Activated CD4-positive, CD25-positive, alpha-beta regulatory T cell treated with anti-CD3 and anti-CD28 coated beads, Interleukin-2, amount 50 U/mL, for 72 hours (primary cell): ENCODE measurements at places on chromosomes 5 and 9.

- no peak for DNase-seq
Measured at GRCh38 chr9:87180361-87180760, 233.1 kb upstream of the GAS1 start.

DNA sequence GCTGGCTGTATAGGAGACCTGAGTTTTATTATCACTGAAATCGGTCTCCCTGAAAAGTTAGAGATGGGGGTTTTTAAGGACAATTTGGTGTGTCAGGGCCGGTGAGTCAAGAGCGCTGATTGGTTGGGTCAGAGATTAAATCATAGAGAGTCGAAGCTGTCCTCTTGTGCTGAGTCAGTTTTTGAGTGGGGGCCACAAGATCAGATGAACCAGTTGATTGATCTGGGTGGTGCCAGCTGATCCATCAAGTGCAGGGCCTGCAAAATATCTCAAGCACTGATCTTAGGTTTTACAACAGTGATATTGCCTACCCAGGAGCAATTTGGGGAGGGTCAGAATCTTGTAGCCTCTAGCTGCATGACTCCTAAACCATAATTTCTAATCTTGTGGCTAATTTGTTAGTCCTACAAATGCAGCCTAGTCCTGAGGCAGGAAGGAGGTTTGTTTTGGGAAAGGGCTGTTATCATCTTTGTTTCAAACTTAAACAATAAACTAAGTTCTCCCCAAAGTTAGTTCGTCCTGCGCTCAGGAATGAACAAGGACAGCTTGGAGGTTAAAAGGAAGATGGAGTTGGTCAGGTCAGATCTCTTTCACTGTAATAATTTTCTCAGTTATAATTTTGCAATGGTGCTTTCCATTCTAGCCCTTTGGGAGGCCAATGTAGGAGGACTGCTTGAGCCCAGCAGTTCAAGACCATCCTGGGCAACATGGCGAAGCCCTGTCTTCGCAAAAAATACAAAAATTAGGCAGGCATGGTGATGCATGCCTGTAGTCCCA lies 31.6 kb upstream of the RFK start:
- DNase-seq = no peak

DNA sequence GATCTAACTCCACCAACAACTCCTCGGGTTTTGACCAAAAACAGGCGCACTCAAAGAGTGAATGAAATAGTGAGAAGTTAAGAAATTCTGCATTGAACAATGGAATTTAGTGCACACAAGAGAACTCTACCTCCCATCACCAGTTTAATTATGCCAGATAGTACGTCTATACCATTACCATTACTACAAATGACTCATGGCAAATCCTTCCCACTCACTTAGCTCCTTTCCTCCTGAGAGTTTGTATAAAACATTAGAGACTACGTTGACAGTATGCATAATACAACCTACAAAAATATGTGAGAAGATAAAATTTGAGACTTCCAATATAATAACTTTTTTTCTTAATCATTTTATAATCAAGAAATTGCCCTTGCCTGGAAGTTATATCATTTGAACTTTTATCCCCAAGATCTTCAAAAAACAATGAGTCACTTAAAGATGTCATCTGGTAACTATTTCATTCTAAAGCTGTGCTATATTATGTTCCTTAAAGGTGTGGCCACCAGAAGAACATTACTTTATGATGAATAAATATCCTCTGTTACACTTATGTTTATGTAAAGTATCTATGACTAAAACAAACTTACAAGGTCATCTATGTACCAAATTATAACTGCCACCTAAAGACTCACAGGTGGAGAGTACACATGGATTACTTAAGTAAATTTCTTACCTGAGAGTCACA lies 297.9 kb upstream of the PTGER4 start:
- DNase-seq = no peak

DNA sequence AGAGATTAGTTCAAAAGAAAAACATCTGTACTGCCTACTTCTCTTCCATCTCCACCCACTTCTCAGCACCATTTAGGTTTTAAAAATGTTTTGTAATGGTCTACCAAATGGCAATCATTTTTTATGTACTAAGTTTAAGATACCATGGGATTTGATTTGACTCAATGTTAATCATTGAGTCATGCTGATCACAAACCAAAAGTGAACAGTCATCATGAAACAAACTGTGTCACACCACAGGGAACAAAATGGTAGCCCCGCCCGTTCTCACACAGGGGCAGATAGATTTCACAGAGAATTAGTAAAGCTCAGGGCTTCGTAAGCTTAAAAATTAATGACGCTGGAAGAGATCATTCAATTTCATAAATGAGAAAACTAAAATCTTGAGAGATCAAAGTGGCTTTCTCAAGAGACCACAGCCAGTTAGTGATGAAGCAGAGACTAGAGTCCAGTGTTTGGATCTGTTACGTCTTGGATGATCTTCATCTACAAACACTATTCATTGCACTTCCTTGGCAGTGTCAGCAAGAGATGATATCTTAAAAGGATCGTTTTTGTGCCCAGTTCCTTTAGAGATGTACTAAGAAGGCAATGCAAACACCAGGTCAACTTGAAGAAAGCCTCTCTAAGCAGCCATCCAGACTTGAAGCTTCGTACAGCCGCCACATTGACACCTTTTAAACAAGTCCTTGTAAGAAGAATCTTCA lies 33.9 kb upstream of the TRIO start:
- DNase-seq = no peak

DNA sequence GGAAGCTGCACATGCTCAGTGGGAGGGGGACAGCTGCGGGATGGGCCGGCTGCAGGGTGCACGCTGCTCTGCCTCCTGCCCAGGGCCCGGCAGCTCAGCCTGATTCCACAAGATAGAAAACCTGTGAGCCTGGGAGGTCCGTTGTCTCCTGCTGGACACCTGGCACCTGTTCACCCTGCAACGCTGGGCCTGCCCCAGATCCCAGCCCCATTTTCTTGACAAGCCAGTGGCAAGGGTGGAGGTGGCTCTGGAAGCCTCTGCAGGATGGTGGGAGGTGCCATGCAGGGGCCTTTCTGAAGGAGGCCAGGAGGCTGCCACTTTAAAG lies 68.1 kb upstream of the RNF130 start:
- no peak for DNase-seq

DNA sequence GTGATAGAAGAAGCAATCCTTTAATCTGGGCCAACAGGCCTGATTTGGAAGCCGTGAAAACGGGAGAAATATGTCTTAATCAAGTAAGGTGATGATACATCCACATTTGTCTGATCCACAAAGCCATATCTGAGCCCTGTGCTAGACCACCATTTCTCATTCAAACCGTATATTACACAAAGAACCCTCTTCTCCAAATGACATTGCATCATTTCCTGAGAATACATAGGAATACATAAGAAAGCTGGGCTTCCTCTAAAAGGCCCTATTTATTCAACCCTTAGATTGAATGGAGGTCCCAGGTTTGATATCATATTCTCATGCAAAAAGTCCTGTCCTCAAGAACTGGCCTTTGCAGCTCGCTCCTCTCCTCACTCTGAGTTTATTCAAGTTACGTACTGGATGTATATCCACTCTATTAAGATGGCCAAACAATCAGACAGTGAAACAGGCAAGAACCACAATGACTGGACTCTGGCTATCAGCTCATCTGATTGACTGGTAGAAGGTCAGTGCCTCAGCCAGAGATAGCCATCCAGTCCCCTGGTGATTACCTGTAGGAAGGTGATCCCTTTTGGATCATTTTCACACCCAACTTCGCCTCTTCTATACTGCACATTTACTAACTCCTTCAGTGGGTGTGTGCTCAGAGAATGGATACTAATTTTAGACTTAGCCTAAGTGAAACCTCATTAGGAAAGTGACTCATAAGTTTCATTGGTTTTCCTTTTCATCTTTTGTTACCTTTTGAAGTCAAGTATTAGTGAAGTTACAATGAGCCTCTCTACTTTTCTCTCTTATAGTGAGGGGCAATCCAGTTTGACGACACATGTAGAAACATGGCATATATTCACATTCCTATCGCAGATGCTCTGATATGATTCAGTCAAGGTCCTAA lies 167.6 kb upstream of the WWC1 start:
- no peak for DNase-seq

- no peak for DNase-seq
Measured at GRCh38 chr5:123610209-123610608, 98.2 kb downstream of the CSNK1G3 start.

- DNase-seq = no peak
Measured at GRCh38 chr5:101637599-101637998, 658.5 kb downstream of the SLCO4C1 start.

DNA sequence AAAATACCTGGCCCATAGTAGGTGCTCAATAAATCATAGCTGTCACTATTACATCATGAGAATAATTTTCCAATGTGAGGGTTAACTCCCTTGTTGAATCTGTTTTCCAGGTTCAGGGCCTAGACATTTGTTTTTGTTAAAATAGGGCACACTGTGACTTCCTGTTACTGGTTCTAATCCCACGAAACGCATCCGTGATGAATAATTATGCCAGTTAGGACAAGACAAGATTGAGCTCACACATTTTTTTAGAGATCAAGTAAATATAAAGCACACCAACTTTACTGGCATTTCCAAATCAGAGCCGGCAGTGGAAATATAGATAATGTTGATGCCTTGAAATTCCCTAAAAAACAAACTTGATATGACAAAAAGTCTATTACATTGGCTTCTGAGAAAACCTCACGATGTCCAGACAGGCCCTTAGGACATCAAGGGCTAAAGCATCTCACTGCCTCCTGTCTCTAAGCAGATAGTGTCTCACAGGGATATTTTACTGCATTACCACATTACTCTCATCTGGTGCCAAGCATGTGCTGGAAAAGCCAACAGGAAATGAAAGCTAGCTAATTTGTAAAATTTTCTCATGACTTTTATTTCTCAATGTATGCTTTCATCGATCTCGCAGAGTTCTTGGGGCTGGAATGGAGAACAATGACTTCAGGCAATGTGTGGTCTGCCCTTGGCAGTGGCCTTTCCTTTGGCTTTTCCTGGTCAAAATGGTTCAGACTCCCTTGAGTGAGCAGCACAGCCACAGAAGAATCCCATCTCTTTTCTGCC lies 414.3 kb upstream of the PAPPA start:
- DNase-seq = no peak

GRCh38 chr5:81268521-81269196 lies 32.7 kb upstream of the ZCCHC9 start:
- no peak for DNase-seq

- DNase-seq = no peak
Measured at GRCh38 chr5:138336952-138337684, 948 bp upstream of the FAM53C start.

DNA sequence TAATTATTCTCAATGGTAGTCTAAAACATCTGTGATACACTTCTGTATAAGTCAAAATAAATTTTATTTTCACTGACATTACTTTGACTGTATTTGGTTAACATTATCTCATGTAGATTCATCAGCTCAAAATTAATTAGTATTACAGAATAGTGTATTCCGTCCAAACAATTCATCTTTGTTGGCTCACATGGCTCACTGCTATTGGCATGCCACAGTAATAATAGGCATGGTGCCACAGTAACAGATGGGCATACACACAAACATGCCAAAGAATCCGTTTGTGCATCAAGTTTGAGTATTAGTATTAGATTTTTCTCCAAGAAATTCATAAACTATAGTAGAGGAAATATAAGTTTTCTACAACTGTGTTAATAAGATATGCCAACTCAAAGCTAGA lies 14.2 kb downstream of the AP3B1 start:
- no peak for DNase-seq

GRCh38 chr9:81772144-81772543 lies 82.8 kb upstream of the TLE1 start:
- DNase-seq = no peak

GRCh38 chr5:33834334-33834733 lies 57.5 kb downstream of the ADAMTS12 start:
- no peak for DNase-seq

DNA sequence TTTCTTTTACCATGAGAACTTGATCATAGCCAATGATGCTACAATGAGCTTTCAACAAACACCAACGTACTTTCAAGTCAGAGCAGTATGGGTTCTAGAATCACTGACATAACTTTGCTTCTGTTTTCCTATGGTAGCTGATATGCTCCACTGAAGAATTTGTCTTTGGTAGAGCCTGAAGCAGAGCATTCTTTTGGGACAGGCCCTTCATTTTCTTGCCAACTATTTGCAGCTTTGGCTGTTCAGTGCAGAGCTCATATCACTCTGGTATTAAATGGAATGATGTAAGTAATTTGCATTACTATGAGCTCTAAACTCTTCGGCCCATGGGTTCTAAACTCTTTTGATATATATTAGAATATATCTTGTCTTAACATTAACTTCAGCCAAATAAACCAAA lies 51.8 kb upstream of the APC start:
- no peak for DNase-seq

DNA sequence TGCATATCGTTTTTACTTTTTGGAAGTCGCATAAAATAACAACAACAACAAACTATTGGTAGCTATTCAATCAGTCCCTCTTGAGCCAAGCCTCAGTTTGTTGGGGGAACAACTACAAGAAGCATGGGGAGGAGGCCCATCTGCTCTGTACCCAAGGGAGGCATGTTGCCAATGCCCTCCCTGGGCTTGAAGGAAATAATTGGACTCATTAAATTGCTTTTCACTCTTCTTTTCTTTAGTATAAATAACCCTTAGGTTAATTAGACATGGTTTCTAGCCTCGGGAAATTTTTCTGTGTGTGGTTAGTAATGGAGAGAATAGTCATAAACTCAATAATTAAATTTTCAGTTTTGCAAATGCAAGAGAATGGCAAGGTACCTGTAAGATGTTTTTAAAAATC lies 500.7 kb downstream of the TLE4 start:
- no peak for DNase-seq

GRCh38 chr5:15529821-15530220 lies 29.8 kb downstream of the FBXL7 start:
- no peak for DNase-seq

- no peak for DNase-seq
Measured at GRCh38 chr5:150674341-150674821, 13.3 kb downstream of the MYOZ3 start.

GRCh38 chr9:16673171-16673570 lies 197.3 kb downstream of the BNC2 start:
- no peak for DNase-seq

GRCh38 chr5:180130876-180131740 lies 59.5 kb upstream of the RNF130 start:
- no peak for DNase-seq

- no peak for DNase-seq
Measured at GRCh38 chr5:142017832-142018427, 5.1 kb upstream of the GNPDA1 start.

DNA sequence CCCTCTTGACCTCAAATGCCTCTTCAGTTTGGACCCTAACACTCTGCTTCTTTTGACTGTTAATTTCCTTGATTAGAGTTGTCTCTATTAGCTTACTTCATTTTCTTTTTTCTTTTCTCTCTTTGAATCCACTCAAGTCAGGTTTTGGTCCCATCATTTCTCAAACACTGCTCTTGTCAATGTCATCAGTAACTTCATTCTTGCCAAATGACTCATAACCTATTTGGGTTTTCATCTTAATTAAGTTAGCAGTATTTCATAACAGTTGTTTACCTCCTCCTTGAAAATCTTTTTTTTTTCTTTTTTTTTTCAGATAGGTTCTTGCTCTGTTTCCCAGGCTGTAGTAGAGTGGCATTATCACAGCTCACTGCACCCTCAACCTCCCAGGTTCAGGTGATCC lies 119.6 kb downstream of the PARP8 start:
- DNase-seq = no peak

- DNase-seq = no peak
Measured at GRCh38 chr5:77513321-77513720, 21.2 kb upstream of the WDR41 start.

GRCh38 chr5:114297915-114298314 lies 64.0 kb upstream of the KCNN2 start:
- DNase-seq = no peak

GRCh38 chr5:111932199-111932598 lies 175.2 kb upstream of the NREP start:
- no peak for DNase-seq

GRCh38 chr5:179128041-179128365 lies 67.8 kb downstream of the ZNF354C start:
- DNase-seq = peak; percentile 9
